ENCODE measurements at places on chromosomes 5 and 9.

DNA sequence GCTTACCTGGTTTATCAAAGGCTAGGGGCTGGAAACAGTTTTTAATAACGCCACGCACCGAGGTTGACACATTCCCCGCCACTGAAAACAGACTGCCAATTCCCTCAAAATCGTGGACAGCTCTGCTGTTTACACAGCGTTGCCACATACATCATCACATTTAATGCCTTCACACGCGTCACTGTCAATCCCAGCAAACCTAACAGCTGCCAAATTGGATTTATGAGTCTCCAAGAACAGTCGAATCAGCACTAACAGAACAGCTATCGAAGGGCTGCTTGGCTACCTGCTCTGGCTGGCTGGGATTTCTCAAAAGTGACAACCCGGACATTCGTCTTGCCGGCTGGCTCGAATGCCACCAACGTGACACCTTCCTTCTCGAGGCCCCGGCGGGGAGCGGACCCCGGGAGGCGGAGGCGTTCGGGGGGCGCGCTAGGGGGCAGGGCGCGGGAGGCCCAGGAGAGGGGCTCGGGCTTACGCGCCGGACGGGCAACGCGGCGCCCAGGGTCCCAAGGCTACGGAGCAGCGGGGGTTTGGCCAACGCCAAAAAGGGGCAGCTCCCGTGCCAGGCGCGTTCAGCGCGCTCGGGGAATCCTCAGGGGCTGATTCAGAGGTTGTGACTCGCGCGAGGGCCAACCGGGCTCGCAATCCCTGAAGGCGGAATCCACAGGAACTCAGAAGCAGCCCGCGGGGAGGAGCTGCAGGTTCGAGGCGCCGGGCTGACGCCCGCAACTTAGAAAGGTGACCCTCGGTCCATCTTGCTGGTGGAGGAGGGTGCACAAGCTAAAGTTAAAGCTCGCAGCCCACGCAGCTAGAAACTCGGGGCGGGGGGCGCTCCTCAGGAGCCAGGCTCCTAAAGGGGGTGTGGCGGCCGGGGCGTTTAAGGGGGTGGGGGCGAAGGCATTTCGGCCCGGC lies 1.2 kb downstream of the CDC14B start:
- no peak for DNase-seq

GRCh38 chr5:42555010-42555409 lies 131.8 kb downstream of the GHR start:
- DNase-seq, result no peak

GRCh38 chr9:13860946-13861640 lies 452.8 kb downstream of the NFIB start:
- no peak for DNase-seq

DNA sequence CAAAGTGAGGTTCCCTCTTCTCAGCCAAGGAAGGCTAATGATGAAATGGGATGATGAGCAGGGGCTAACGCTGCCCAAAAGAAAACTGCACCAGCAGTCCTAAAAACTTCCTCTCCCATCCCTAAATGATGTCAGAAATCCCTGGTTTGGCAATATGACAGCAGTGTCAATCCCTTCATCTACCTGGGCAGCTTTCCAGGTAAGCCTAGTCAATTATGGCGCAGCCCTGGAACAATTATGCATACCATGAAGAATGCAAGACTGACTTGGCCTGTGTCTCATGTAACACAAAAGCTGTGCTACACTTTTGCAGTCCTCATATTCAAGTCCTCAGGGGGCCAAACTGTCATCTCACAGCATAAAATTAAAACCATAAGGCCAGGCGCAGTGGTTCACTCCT lies 7.0 kb downstream of the DMGDH start:
- DNase-seq, result no peak

DNA sequence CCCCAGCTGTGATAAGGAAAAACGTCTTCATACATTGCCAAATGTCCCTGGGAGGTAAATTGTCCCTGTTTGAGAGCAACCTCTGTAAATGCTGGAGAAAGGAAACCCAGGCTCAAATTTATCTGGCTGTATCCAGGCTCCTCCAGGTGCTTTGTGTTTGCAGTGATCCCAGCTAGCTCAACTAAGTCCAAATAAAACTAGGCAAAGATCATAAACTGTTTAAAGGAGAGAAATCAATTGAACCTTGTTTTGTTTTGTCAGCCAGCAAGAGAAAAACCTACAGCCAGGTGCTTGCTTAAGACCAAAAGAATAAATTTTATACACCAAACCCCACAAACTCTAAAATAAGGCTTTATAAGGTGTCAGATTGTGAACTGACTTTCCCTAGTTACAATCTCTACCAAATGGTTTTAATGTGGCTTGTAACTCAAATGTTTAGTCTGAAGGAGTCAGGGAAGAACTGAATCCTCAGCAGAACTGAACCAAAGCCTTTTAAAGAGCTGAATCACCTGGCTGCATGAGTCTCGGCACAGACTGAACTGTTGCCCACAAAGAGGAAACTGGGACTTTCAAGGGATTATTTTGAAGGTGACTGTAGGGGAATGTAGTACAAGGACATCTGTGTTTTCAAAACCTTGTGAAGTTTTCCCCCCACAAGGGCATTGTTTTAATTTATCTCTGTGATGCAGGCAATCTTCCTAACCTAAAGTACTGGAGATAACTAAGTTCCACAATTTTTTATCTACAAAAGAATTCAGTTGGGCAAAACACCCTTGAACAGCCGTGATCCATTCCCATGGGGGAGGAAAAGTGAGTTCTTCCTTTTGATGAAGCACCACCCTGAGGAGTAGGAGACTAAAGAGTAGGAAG lies 201.7 kb upstream of the TARS1 start:
- no peak for DNase-seq

- DNase-seq, result no peak
These were observed 1.8 kb upstream of the DAB2IP start for GRCh38 chr9:121649476-121650216.

DNA sequence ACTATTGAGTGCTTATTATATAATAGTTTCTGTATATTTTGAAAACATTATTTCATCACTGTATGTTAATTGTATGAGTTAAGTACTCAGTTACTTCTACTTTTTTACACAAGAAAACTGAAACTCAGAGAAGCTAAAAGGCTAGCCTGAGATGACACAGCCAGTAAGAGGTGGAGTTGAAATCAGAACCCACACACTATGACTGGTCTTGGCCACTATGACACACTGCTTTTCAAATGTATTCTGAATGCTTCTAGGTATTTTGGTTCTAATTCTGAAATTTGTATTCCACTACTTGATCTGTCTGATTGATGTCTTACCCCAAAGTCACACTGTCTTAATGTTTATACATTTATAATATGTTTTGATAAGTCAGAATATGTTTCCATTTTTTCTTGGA lies 181.8 kb downstream of the ZDHHC21 start:
- no peak for DNase-seq

GRCh38 chr9:80794197-80794596 lies 895.1 kb downstream of the TLE1 start:
- no peak for DNase-seq

GRCh38 chr9:85743275-85744128 lies 1.7 kb upstream of the AGTPBP1 start:
- no peak for DNase-seq
